ENCODE measurements at places on chromosomes 2 and 18.

DNA sequence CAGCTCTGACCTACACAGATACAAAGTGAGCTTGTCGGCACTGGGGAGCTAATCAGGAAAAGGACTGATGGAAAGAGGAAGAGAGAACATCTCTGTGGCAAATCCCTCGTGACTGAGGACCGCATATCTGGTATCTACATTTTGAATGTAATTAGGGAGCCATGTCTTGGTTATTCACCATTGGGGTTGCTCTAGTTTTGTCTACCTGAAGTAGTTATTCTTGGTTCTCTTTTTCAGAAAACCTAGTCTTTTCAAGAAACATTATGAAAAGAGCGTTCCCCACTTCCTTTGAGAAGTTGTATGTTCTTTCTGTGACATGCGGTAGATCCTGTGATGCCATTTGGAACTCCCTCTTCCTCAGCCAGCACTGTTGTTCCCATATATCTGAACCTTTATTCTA, 104.4 kb downstream of the DOCK10 start:
- DNase-seq: no peak

- DNase-seq: no peak
These were observed 236.8 kb upstream of the ATP5MC3 start for GRCh38 chr2:175418224-175418835.

DNA sequence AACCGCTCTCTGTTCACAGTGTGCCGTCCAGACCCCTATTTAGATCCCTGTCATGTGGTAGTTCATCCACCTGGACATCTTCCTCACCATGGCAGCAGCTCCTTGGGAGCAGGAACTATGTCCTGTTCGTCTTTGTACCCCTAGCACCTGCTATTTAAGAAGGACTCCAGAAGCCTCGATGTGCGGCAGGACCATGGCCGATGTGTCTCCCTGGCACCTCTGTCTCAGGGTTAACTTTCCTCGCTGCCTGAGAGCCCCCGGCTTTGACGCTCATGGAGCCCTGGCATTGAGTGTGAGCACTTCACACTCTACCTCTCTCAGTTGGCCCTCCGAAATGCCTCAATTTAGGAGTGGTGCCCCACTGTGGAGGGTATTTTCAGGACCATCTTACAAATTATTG, 152.0 kb downstream of the FAM210A start:
- no peak for DNase-seq

DNA sequence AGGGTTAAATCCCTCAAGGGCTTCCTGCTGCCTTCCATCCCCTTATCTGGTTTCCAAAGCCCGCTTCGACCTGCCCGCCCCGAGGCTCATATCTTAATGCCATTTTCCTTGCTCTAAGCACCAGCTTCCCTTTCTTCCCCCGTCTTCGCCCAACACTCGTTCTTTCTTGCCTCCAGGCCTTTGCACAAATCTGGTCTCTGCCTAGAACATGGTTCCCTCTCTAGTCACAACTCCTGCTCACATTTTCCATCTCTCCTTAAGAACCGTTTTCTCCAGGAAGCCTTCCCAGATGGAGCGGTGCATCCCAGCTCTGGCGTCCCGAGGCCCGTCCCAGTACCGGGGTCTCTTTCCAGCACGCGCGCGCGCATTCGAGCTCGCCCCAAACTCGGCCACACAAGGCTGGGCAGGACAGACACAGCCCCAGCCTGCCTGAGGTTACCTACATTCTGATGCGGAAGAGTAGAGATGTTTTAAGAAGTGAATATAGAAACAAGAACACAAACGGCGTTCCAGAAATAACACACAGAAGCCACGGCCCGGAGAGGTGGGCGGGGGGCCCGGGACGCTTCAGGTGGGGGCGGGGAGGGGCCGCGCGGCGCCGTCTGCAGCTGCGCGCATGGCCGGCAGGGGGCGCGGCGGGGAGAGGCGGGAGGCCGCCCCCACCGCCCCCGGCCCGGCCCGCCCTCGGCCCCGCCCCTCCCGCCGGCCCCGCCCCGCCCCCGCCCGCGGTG, at the start of gene DGKD:
TSS of gene DGKD (plus strand) at position 726 of the 731 bp plus-strand sequence. CDS start 25 bp downstream, outside the sequence.
- DNase-seq: peak; percentile 59

- DNase-seq: no peak
These were observed 26.1 kb upstream of the FAM237A start for GRCh38 chr2:206616151-206616550.

DNA sequence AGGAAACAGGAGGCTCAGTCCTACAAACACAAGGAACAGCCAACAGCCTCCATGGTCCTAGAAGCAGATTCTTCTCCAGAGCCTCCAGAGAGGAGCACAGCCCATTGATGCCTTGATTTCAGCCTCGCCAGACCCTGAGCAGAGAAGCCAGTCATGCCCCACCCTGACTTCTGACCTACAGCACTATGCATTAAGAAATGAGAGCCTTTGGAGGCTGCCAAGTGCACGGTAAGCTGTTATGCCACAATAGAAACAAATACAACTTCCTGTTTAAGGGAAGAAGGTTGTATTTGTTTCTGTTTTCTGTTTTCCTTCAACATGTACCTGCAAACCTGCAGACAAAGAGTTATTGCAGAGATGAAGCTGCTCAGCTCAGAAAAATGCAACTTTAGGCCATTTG, 181.3 kb upstream of the AGAP1 start:
- DNase-seq: no peak

- no peak for DNase-seq
These were observed 633 bp upstream of the ILKAP start for GRCh38 chr2:238203973-238204683.

- DNase-seq: no peak
These were observed 275.8 kb downstream of the LNPK start for GRCh38 chr2:175726223-175726622.

- DNase-seq: no peak
These were observed 276.4 kb downstream of the RPIA start for GRCh38 chr2:88967844-88968243.

All from globus pallidus (tissue), 1 donor.